ENCODE measurements at places on chromosomes 1 and 21.

- DNase-seq: no peak
Measured at GRCh38 chr1:212141404-212141803, 105.9 kb downstream of the DTL start.

DNA sequence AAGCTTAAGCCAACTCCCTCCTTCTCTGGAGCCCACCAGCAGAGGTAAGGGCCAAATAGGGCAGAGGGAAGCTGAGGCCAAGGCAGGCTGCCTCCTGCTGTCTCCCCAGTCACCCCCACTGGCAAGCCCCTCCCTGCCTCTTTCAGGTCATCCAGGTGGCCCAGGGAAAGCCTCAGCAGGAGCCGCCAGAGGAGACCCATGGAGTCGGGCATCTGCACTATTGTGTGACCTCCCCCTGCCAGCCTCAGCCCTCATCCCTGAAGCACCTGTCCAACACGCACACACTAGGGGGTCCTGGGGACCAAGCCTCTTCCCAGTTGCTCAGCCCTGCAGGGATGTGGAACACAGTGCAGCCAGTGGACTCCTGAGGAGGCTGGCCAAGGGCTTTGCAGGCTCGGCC is 5.3 kb upstream of the NAXE start:
- DNase-seq: no peak

GRCh38 chr1:9322661-9323244 is 30.1 kb downstream of the SPSB1 start:
- DNase-seq: no peak

- DNase-seq: no peak
Measured at GRCh38 chr1:200108659-200109058, 81.1 kb downstream of the NR5A2 start.
